Adrenal gland (tissue), 19 donors: ENCODE measurements at places on chromosomes 5 and 9. TPM values are rescaled to one million over a fixed set of nuclear protein-coding genes. Genes with fewer than 3 reads are reported as not detected.

Gene IL9
- total RNA-seq = not detected

Gene WNK2
- 14.9 TPM for total RNA-seq

Gene FAXDC2
- total RNA-seq = 49.5 TPM

Gene MSMP
- not detected for total RNA-seq

Gene SNCB
- total RNA-seq = 2.1 TPM

Gene ANKRD31
- total RNA-seq = 0.06 TPM

GRCh38 chr5:102421647-102422046 lies 77.2 kb downstream of the SLCO6A1 start:
- DNase-seq = peak; percentile 15
- H3K4me3 ChIP-seq = no peak overlapping the region
- no peaks in the 10 kb centered on the region for H3K4me1 ChIP-seq
- H3K27me3 ChIP-seq = no peaks in the 10 kb centered on the region

GRCh38 chr9:2624051-2624682 lies 2.6 kb downstream of the VLDLR start:
- H3K27ac ChIP-seq = no peak overlapping the region
- no peak for DNase-seq
- H3K36me3 ChIP-seq = no peaks in the 10 kb centered on the region
- no peak overlapping the region for H3K4me3 ChIP-seq
- peaks cover 6% of the 10 kb centered on the region for H3K4me1 ChIP-seq

DNA sequence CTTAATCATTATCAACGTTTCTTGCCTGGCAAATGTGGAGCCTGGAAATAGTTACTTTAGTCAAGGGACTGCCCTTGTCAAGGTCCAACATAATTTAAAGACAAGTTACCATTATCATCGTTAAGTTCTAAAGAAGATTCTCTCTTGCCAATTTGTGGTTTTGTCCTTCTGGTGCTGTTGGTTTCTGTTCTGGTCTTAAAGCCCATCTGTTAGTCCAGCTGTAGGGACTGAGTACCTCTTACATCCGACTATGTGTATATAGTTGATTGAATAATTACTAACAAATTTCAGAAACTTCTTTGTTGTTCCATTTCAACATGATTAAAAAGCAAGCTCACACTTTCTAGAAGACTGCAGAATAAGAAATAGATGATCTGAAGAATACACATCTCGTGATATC lies 1854.9 kb downstream of the MAT2B start:
- H3K36me3 ChIP-seq = no peaks in the 10 kb centered on the region
- H3K27me3 ChIP-seq = no peaks in the 10 kb centered on the region
- no peak for DNase-seq

GRCh38 chr5:42168091-42168670 lies 243.1 kb downstream of the FBXO4 start:
- no peak overlapping the region for H3K4me3 ChIP-seq
- no peak overlapping the region for H3K27ac ChIP-seq
- H3K36me3 ChIP-seq = no peaks in the 10 kb centered on the region

DNA sequence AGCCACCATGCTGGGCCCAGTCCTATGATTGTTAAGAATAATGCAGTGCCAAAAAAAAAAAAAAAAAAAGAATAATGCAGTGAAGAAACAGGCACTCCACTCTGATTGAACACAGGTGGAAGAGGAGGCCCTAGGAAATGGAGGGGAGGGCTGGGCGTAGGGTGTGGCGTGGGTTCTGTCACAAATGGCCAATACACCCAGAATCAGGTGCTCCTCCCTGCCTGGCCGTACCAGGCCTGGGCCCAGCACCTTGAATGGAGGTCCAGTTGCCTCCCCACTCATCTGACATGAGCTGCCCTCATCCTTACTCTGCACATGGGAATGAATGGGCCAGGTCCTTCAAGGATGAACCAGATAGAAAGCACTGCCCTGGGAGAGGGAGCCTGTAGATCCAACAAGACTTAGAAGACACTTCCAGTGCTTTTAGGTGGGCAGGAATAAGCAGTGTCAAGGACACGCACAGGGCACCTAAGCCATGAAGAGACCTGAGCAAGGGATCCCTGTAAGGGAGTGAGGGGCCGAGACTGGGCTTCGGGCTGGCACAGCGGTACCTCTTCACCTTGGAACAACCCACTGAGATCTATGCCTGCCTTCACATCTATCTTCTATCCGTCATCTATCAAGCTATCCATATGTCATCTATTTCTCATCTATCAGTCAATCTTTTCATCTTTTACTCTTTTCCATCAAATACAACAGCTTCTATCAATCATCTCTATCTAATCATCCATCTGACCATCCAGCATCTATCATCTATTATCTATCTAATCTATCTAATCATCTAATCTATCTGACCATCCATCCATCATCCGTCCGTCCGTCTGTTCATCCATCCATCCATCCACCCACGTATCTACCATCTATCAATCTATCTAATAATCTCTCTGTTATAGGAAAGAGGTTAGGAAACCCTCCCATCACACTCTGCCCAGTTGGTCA lies 15.9 kb downstream of the NINJ1 start:
- DNase-seq = peak; percentile 53
- H3K36me3 ChIP-seq = no peaks in the 10 kb centered on the region
- H3K4me1 ChIP-seq = peaks cover 42% of the 10 kb centered on the region
- H3K27ac ChIP-seq = no peak overlapping the region
- H3K4me3 ChIP-seq = no peak overlapping the region

GRCh38 chr5:19770396-19770795 lies 217.6 kb downstream of the CDH18 start:
- no peak overlapping the region for H3K4me3 ChIP-seq

- H3K27me3 ChIP-seq = no peaks in the 10 kb centered on the region
- no peak overlapping the region for H3K27ac ChIP-seq
- no peaks in the 10 kb centered on the region for H3K36me3 ChIP-seq
- no peak overlapping the region for H3K4me3 ChIP-seq
- no peak for DNase-seq
- peaks cover 36% of the 10 kb centered on the region for H3K4me1 ChIP-seq
Observed at GRCh38 chr9:679462-679861, 162.0 kb upstream of the DMRT1 start.

DNA sequence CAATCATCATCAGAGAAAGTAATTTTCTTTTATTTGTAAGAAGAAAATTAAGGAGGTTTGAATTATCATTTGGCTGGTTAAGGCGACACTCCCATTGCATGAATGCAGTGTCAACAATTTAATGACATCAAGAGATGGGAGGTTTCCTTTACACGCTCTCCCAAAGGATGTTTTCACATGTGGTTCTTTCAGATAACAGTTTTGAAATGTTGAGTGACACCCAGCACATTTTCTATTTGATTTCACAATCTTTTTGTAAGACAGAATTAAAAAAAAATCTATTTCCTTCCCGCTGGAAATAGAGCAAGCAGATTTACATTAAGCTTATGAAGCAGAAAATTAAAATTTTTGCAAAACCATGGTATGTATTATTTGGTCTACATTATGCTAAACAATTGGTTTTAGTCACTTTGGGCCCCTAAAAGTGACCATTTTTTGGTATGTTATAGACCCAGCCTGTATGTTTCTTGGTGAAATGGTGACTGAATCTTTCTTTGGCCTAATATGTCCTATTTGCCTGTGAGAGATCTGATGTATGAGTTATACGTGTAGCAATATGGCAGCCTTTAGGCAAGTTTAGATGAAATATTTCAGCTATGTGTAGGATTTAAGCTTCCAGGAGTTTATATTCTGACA lies 18.9 kb upstream of the ANKRD55 start:
- H3K4me3 ChIP-seq = no peak overlapping the region
- no peak overlapping the region for H3K27ac ChIP-seq
- H3K36me3 ChIP-seq = no peaks in the 10 kb centered on the region
- no peaks in the 10 kb centered on the region for H3K4me1 ChIP-seq

DNA sequence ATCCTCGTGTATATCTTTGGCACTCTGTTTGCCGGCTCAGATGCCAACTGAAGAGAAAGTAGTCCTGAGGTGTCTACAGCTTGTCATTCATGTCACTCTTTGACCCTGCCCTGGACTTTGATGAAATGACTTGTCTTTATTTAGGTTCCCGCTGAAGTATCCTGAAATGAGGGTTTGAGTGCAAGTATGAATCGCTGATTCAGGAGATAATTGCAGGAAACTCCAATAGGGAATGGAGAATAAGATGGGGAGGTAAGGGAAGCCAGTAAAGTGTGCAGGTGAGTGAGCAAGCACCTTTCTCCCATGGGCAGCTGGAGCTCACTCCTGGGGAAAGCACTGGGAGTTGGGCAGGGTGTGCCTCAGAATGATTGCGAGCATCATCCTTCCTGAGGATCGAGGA lies 50.3 kb upstream of the ZFR start:
- H3K4me1 ChIP-seq = no peaks in the 10 kb centered on the region
- no peak for DNase-seq
- no peaks in the 10 kb centered on the region for H3K36me3 ChIP-seq
- H3K27ac ChIP-seq = no peak overlapping the region
- H3K27me3 ChIP-seq = peaks cover 3% of the 10 kb centered on the region

DNA sequence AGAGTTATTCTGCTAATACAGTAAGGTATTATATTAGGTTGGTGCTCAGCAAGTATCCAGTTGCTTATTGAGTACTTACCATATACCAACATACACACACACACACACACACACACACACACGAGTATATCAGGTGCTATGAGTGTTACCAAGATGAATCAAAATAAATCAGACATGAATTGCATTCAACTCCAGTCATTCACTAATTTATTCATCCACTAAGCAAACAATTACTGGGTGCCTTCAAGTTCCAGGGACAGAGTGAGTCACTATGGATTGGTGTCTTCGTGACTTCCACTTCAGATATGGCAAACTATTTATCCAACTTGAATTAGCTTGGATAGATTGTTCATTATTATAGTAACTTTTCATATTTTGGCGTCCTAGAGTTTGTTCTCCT lies 140.7 kb upstream of the SLC44A1 start:
- H3K4me3 ChIP-seq = no peak overlapping the region
- H3K4me1 ChIP-seq = no peaks in the 10 kb centered on the region
- no peaks in the 10 kb centered on the region for H3K27me3 ChIP-seq
- DNase-seq = no peak
